M059J (cell line): ENCODE measurements at places on chromosomes 7 and 10. TPM values are rescaled to one million over a fixed set of nuclear protein-coding genes. Genes with fewer than 3 reads are reported as not detected.

CAMK2B gene
- 0.49 TPM in 1 of 2 replicates, not detected in the other for total RNA-seq

DNA sequence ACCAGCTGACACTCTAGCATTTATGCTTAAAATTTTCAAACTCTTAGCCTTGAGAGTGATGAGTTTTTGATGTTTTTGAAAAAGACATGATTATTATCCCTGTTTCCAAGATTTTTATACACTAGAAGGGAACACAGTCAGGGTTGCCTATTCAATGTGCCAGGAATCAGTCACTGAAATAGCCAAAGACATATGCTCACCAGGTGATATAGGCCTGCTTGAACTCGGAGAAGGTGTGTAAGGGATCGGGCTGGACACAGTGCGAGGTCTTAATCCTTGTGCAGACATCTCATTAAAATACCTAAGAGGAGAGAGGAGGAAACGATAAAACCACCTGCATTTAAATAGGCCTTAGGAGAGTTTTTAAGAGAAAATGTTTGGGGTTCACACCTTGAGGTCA, 51.0 kb upstream of the MRLN start:
- no peak for DNase-seq

GRCh38 chr7:126449611-126450268, 803.0 kb downstream of the GRM8 start:
- DNase-seq = no peak

DNA sequence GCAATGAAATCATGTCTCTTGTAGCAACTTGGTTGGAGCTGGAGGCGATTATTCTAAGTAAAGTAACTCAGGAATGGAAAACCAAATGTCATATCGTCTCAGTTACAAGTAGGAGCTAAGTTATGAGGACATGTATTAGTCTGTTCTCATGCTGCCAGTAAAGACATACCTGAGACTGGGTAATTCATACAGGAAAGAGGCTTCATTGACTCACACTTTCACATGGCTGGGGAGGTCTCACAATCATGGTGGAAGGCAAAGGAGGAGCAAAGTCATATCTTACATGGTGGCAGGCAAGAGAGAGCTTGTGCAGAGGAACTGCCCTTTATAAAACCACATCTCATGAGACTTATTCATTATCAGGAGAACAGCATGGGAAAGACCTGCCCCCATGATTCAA, 370.1 kb upstream of the PRKCQ start:
- no peak for DNase-seq

- DNase-seq = peak; percentile 83
Observed at GRCh38 chr10:88793712-88794299, 8.7 kb upstream of the LIPM start.

GRCh38 chr7:116726713-116727431, 54.9 kb downstream of the MET start:
- DNase-seq = no peak
